ENCODE measurements at places on chromosomes 11 and 22.

DNA sequence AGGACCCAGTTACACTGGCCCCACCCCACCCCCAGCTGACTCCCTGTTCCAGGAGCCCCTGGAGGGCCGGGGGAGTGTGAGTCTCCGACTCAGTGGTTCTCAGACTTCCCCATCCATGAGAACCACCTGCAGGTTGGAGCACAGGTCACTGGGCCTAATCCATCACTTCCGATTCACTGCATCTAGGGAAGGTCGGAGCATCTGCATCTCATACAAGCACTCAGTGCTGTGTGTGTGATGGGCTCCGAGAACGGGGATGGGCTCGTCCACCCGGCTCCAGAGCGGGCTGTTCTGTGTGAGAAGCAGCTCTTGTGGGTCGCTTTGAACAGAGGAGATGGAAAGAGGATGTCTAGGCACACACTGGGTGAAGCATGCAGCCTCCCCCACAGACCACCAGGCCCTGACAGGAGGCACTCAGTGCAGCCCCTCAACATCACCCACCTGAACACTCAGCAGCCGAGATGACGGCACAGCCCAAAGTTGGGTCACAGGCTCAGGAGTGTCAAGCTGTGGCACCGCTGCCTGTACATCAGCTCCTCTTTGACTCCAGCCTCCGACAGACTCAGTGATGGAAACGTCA lies 541.4 kb downstream of the BRD1 start:
- no peak for DNase-seq

DNA sequence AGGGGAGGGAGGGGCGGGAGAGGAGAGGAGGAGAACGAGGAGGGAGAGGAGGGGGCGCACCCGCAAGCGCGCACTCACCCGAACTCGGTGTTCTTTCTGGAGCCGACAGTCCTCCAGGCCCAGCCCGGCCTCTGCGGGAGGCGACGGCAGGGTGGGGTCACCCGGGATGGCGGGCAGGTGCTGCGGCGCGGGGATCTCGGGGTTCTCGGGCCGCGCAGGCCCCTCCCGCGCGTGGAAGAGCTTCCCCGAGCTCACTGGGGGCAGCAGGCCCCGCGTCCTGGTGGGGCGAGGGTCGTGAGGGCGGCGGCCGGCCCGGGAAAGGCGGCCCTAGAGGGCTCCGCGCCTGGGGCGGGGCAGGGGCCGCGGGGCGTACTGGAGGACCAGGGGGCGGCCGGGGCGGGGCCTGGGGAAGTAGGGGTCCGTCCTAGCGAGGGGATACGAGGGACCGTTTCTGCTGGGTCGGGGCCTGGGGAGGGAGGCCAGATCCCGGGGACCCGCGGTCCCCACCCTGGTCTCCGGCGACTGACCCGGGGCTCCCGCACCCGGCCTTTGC lies 5.2 kb downstream of the LMNTD2 start:
- no peak for DNase-seq

- DNase-seq, result no peak
Measured at GRCh38 chr22:49052023-49052538, 775.6 kb downstream of the BRD1 start.

DNA sequence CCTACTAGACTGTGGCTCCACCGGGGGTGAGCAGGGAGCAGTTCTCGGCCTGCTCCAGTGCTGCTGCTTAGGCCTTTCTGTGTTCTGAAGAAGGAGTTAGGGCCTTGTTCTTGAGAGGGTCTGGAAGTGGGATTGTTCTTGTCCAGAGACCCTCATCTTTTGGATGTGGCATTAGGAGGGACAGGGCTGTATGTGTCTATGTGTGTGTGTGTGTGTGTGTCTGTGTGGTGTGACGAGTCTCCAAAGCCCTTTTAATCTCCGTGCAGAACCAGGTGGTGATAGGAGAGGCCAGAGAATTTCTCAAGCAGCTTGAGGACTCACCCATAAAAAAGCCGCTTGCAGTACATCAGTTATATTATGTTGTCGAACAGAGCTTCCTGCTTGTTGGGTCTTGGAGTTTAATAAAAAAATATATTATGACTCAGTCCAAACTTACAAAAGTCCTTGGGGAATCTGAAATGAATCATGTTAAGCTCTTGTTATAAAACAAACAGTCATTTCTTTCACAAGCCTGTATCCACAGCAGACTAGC lies 196.5 kb downstream of the TENM4 start:
- no peak for DNase-seq
